Activated CD8-positive, alpha-beta memory T cell treated with anti-CD3 and anti-CD28 coated beads, Interleukin-2, amount 10 ng/mL, durations not matched to agents 7 days and 5 days (primary cell): ENCODE measurements at places on chromosomes 3 and 15.

DNA sequence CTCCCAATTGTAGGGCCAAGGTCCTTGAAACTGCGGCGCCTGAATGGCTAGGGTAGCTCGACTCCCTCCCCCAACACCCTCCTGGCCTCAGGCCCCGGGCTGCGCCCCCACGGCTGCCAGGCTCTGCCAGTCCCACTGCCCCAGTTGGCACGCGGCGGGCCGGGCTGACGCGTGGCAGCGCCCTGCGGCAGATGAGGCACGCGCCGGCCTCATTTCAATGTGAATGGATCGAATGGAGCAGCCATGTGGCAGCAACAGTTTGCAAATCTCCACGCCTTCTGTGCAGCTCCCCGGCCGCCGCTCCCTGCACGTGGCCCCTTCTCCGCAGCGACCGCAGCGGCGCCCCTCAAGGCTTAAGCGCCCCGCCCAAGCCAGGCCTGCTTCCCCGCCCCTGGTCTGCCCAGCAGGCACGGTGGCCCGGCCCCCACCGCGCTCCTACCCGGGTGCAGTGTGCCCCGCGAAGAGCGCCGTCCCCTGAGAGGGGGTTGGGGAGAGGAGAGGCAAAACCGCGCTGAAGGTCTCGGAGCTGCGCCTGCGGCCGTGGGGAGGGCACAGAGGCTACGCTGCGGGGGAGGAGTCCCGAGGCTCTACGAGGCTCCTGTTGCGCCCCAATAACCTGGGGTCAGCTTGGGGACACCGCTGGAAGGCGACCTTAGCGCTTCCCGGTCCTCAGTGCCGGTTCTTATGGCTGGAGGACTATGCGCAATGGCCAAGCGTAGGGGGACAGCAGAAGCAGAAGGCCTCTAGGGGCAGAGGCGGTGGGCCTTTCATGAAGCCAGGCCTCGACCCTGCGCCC, 3.1 kb upstream of the DLL4 start:
- peaks cover 36% of the 10 kb centered on the region for H3K4me1 ChIP-seq
- no peak overlapping the region for H3K4me3 ChIP-seq
- no peaks in the 10 kb centered on the region for H3K36me3 ChIP-seq
- H3K27me3 ChIP-seq, result peaks cover 63% of the 10 kb centered on the region

DNA sequence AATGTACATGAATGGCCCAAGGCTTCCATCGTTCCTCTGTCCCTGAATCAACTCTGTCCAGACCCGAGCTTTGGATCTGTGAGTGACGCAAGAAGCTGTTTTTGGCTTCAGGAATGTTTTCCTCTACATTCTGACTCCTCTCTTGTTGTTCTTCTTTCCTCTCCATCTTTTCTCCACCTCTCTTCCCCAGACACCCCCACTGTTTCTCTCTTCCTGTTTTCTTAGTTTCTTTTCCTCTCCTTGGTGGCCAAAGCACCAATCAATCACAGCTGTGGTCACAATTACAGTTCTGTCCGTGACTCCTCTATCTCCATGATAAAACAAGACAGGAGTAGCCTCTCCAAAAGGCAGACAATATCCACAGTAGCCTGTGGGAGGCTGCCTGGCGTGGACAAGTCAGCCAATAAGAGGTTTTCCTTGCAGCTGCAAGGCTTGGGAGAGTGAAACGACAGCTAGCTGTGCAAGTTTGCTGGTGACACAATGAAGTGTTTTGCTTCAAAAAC, 4.9 kb upstream of the TMEM212 start:
- no peak for DNase-seq
- H3K4me3 ChIP-seq, result no peak overlapping the region
- H3K4me1 ChIP-seq, result peaks cover 3% of the 10 kb centered on the region
- H3K36me3 ChIP-seq, result no peaks in the 10 kb centered on the region

DNA sequence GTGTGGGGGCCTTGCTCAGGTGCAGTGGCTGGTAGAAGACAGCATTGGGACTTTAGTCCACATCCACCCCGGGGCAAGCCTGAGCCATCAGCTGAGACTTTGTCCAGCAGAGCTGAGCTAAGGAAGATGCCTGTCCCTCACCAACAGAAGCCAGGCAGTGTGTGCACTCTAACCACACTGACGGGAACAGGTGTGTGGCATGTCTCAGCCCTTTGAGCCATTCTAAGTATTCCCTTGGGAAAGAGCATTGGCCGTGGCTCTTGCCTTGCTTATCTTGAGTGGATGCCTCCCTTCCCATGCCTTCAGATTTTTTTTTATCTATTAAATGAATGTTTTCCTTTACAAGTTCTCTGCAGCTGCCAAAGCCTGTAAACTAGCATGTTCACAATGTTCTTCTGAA, 3.5 kb downstream of the GABRA5 start:
- H3K36me3 ChIP-seq, result no peaks in the 10 kb centered on the region
- H3K4me1 ChIP-seq, result no peaks in the 10 kb centered on the region
- H3K27ac ChIP-seq, result no peak overlapping the region
- H3K27me3 ChIP-seq, result peaks cover 22% of the 10 kb centered on the region

DNA sequence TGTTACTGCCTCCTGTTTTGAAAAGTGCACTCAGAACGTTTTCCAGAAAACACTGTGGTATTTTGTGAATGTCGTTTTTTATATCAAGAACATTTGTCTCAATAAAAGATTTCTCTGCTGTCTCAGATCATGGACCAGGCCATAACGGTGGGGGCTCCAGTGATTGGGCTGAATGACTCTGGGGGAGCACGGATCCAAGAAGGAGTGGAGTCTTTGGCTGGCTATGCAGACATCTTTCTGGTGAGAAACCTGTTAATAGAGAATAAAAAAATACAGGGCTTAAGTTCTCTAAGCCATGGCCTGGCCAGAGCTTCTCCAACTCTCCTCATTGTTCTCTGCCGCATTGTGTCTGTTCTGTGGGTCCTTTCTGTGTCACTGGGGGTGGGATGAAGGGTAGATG, 11.7 kb downstream of the PCCB start:
- H3K36me3 ChIP-seq, result peaks cover 32% of the 10 kb centered on the region
- H3K27me3 ChIP-seq, result no peaks in the 10 kb centered on the region
- no peak overlapping the region for H3K4me3 ChIP-seq
- DNase-seq, result peak; percentile 8
- peaks cover 4% of the 10 kb centered on the region for H3K4me1 ChIP-seq
- H3K27ac ChIP-seq, result peak overlapping the region; percentile 16

DNA sequence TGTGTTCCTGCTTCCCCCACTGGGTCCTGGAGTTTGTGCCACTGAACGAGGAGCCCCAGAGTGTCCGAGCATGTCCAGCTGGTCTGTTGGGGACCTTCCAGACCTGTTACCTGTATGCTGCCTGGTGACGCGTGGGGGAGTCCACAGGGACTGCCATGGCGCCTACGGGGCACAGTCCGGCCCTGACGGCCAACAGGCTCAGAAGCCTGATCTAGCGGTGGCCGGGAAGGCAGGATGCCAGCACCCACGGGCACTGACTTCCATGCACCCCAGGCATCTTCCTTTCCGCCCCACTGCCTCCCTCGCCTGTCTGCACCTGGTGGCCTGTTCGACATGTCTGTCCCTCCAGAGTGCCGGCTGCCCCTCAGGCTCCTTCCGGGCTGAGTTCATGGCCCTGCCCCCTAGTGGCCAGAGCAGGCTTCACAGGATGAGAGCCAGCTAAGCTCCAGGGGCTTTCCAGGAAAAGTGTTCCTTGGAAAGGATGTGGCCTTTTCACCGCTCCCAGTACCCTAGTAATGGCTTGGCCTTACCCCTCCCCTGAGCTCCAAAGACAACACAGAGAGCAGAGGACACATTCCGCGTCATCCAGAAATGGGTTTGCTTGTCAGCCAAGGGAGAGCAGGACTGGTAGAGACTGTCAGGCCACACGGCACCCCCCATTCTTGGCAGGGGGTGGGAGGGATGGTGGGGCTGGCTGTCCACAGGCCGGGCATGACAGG, 35.7 kb downstream of the NGRN start:
- peaks cover 31% of the 10 kb centered on the region for H3K4me1 ChIP-seq
- peak; percentile 78 for DNase-seq
- no peak overlapping the region for H3K27ac ChIP-seq
- no peaks in the 10 kb centered on the region for H3K36me3 ChIP-seq

DNA sequence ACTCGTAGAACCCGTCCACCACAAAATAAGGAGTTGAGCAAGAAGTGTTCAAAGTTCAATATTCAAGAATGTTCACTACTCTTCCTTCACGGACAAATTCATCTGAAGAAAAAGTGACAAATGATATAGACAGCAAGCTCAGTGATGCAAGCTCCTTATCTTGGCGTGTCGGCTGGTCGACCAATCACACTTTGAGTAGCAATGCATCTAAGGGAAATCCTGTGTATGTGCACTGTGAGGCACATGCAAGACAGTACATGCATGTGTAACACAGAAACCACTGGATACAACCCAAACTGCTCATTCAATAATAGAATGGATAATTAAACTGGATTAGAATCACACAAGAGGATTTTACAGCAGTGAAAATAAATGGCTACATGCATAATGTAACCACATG, 64.4 kb upstream of the CSPG5 start:
- DNase-seq, result no peak
- H3K4me1 ChIP-seq, result no peaks in the 10 kb centered on the region
- H3K27ac ChIP-seq, result peak overlapping the region; percentile 33
- H3K4me3 ChIP-seq, result no peak overlapping the region

GRCh38 chr3:177491296-177492032, 294.2 kb upstream of the TBL1XR1 start:
- H3K4me1 ChIP-seq, result peaks cover 2% of the 10 kb centered on the region
- no peak overlapping the region for H3K27ac ChIP-seq
- no peak overlapping the region for H3K4me3 ChIP-seq
- H3K36me3 ChIP-seq, result no peaks in the 10 kb centered on the region

- H3K27me3 ChIP-seq, result peaks cover 24% of the 10 kb centered on the region
- H3K36me3 ChIP-seq, result no peaks in the 10 kb centered on the region
- no peak overlapping the region for H3K4me3 ChIP-seq
These were observed 121.9 kb downstream of the CACNA1D start for GRCh38 chr3:53616321-53616720.

GRCh38 chr3:122358703-122359032, 24.4 kb downstream of the MIX23 start:
- no peak overlapping the region for H3K4me3 ChIP-seq
- peaks cover 21% of the 10 kb centered on the region for H3K36me3 ChIP-seq
- H3K4me1 ChIP-seq, result peaks cover 7% of the 10 kb centered on the region
- DNase-seq, result no peak

DNA sequence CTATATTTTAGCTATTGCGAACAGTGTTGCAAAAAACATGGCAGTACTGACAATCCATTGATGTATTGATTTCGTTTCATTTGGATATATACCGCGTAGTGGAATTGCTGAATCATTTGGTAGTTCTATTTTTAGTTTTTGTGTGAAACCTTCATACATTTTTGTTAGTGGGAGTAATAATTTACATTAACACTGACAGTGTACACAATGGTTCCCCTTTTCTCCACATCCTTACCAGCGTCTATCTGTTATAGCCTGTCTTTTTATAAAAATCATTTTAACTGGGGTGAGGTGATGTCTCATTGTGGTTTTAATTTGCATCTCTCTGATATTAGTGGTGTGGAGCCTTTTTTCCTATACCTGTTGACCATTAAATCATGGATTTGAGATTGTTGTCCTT, 392.4 kb upstream of the ALCAM start:
- no peak for DNase-seq
- H3K27me3 ChIP-seq, result no peaks in the 10 kb centered on the region
- no peaks in the 10 kb centered on the region for H3K4me1 ChIP-seq
- no peak overlapping the region for H3K27ac ChIP-seq
- H3K36me3 ChIP-seq, result no peaks in the 10 kb centered on the region

GRCh38 chr15:50302581-50302980, 37.1 kb upstream of the HDC start:
- peaks cover 48% of the 10 kb centered on the region for H3K36me3 ChIP-seq
- H3K27me3 ChIP-seq, result no peaks in the 10 kb centered on the region
- no peak for DNase-seq
- H3K4me3 ChIP-seq, result no peak overlapping the region

- no peak overlapping the region for H3K27ac ChIP-seq
- no peak overlapping the region for H3K4me3 ChIP-seq
- H3K36me3 ChIP-seq, result no peaks in the 10 kb centered on the region
- H3K4me1 ChIP-seq, result no peaks in the 10 kb centered on the region
- DNase-seq, result no peak
These were observed 85.2 kb upstream of the CHL1 start for GRCh38 chr3:111143-112069.

DNA sequence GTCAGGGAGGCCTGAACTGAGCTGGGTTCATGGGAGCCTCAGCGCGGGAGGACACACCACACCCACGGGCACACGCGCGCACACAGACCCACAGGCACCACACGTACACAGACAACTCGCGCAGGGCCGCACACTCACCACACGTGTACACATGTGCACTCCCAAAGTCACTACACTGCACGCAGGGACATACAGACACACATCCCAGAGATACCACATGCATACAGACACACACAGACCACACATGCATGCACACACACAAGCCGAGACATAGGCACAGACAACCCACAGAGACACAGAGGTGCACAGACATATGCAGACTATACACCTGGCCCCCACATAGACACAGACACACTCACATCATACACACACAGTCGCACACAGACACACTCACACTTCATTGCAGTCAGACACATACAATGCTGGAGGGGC, 1.1 kb upstream of the MGLL start:
- H3K4me1 ChIP-seq, result peaks cover 39% of the 10 kb centered on the region
- peaks cover 3% of the 10 kb centered on the region for H3K36me3 ChIP-seq
- no peak for DNase-seq
- H3K4me3 ChIP-seq, result peak overlapping the region; percentile 60
- peak overlapping the region; percentile 3 for H3K27ac ChIP-seq

GRCh38 chr3:57031631-57032541, 28.6 kb upstream of the SPATA12 start:
- peaks cover 6% of the 10 kb centered on the region for H3K27me3 ChIP-seq
- H3K27ac ChIP-seq, result no peak overlapping the region
- DNase-seq, result no peak
- no peaks in the 10 kb centered on the region for H3K36me3 ChIP-seq

DNA sequence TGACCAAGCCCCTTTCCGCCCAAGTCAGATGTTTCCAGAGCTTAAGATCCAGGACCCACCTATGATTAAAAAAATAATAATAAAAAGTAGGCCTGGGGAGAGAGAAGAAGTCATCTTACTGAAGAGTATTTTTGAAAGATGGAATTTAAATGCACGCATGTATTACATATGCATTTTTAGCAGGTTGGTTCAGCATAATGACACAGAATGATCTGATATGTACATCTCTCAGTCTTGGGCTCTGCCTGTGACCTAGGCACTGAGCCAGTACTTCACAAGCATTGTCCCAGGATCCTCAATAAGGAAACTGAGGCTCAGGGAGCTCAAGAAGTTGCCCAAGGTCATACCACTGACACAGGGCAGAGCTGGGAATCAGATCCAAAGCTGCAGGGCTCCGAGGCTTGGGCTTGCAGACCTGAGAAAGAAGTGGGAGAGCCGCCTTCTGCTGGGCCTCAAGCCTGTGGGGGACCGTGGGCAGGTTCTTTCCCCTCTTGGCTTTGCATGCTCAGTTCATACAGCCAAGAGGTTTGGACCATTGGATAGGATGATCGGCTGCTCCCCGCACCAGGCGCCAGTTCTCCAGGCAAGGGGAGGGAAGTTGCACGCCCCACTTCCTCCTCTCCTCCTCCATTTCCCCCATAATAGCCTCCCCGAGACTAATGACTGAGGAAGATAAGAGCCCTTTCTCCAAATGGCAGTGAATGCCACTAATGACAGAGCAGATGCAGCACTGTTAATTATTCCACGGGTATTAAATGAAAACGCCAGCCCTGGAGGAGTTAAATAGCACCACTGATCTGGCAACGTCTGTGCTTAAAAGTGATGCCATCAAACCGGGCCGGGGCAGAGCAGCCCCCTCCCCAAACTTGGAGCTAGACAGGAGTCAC, 6.9 kb downstream of the SLC6A1 start:
- no peaks in the 10 kb centered on the region for H3K36me3 ChIP-seq
- no peak overlapping the region for H3K4me3 ChIP-seq
- H3K27me3 ChIP-seq, result peaks cover 28% of the 10 kb centered on the region
- no peak overlapping the region for H3K27ac ChIP-seq
